ENCODE measurements at places on chromosomes 2 and 18. TPM values are rescaled to one million over a fixed set of nuclear protein-coding genes. Genes with fewer than 3 reads are reported as not detected.

DNA sequence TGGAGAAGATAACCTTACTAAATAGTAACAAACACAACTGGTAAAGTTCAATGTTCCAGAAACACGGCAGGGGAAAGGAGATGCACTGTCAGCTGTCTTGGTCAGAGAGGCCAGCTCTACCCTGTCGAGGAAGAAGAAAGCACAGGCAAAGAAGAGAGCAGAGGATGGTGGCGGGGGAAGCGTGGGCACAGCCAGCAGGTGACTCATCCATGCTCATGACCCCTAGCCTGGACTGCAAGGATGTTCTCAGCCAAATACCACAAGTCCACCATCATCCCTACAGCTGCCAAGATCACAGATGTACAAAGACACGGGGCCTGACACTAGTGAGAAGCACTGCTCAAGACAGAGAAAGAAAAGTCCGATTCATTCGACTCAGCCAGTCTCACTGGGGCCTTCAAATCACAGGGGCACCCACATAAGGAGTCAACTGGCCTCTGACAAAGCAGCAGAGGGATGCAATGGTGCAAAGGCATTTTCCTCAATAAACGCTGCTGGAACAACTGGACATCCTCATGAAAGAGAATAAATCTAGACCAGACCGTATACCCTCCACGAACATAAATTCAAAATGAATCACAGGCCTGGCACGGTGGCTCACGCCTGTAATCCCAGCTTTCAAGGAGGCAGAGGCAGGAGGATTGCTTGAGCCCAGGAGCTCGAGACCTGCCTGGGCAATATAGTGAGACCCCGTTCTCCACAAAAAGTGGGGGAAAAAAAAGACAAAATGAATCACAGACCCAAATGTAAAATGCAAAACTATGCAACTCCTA, 5.6 kb downstream of the DTYMK start:
- no peak for DNase-seq
- peaks cover 15% of the 10 kb centered on the region for H3K36me3 ChIP-seq

DNA sequence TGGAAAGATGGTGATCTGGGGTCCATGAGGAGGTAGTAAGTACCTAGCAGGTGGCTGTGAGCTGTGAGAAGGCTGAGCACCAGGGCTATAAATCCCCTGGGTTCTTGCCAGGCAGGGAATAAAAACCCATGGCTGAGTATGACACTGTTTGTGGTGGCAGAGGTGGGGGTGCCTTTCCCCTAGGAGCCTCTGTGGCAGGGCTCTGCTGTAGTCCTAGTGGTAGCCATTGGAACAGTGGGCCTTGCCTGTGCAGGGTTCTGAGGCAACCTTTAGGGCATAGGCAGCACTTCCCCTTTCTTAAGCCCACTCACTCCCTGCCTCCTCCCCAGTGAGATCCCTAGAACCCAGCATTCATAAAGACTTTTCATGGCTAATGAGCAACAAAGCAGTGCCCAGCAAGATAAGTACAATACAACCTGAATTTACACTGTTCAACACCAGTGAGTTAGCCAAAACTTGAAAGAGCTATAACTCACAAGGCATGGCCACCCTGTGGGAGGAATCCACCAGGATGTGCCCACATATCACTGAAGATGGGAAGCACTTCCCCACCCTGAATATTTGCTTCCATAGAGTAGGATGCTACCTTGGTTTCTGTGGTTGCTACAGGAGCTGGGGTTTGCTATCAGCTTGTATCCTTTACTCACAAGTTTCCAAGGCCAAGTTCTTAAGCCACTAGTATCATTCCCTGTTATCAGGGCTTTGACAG, 100.9 kb upstream of the NEUROD1 start:
- H3K27me3 ChIP-seq, result no peaks in the 10 kb centered on the region
- no peak overlapping the region for H3K27ac ChIP-seq
- no peak overlapping the region for H3K4me3 ChIP-seq

Gene RESP18
- polyA plus RNA-seq, result not detected

DNA sequence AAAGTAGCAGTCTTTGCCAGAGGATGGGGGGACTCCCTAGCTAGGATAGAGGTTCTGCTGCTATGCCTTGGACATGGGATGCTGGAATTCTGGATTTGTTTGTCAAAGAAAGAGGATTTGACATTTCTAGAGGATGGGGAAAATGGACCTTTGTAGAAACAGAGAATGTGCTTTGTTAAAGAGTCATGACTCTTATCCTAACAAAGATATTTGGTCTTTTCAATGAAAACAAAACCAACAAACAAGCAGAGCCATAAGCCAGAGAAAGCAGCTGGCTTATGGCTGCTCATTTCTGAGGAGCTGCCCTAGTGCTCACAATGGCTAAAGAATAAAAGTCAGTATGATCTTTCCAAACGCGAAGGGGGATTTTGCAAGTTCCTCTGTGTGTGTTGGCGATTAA, 40.8 kb upstream of the MAPRE2 start:
- no peaks in the 10 kb centered on the region for H3K4me1 ChIP-seq
- no peaks in the 10 kb centered on the region for H3K36me3 ChIP-seq
- no peak for DNase-seq
- H3K27ac ChIP-seq, result no peak overlapping the region
- no peak overlapping the region for H3K4me3 ChIP-seq
- no peaks in the 10 kb centered on the region for H3K27me3 ChIP-seq

GRCh38 chr2:151978709-151979108, 120.1 kb downstream of the CACNB4 start:
- H3K27me3 ChIP-seq, result no peaks in the 10 kb centered on the region
- DNase-seq, result no peak
- H3K36me3 ChIP-seq, result no peaks in the 10 kb centered on the region
- H3K27ac ChIP-seq, result no peak overlapping the region

Gene MFF
- polyA plus RNA-seq, result 128 TPM

GRCh38 chr18:48006415-48007175, 76.1 kb upstream of the SMAD2 start:
- H3K27me3 ChIP-seq, result peaks cover 4% of the 10 kb centered on the region
- H3K4me3 ChIP-seq, result no peak overlapping the region
- H3K36me3 ChIP-seq, result no peaks in the 10 kb centered on the region

DNA sequence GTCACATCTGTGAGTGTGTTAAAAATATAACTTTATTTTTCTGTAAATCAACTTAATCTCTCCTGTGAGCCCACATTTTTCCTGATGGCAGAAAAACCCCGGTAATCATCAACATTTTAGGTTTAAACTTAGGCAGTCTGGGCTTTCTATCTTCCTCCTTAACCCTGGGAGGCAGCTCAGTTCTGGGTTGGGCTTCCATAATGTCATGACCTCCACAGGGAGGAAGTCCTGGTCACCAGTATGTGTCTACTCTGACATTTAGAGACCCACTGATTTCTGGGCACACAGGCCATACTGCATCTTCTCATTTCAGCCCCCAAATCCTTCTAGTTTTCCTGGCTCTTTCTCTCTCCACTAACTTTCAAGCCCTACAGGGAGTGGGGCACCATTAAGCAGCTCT, 181.2 kb downstream of the DYSF start:
- no peak for DNase-seq
- H3K4me3 ChIP-seq, result no peak overlapping the region

GRCh38 chr18:25349131-25349925, 2.6 kb downstream of the ZNF521 start:
- no peak overlapping the region for H3K4me3 ChIP-seq
- no peak overlapping the region for H3K27ac ChIP-seq
- no peak for DNase-seq

Gene KCNE4
- not detected for polyA plus RNA-seq

Gene PSTPIP2
- polyA plus RNA-seq, result 28.9 TPM

- H3K4me1 ChIP-seq, result no peaks in the 10 kb centered on the region
- no peaks in the 10 kb centered on the region for H3K36me3 ChIP-seq
- H3K4me3 ChIP-seq, result no peak overlapping the region
- no peaks in the 10 kb centered on the region for H3K27me3 ChIP-seq
Measured at GRCh38 chr2:24496959-24497358, 5.9 kb downstream of the NCOA1 start.

GRCh38 chr2:200476836-200477235, 33.0 kb downstream of the KCTD18 start:
- DNase-seq, result no peak
- no peaks in the 10 kb centered on the region for H3K27me3 ChIP-seq
- no peak overlapping the region for H3K4me3 ChIP-seq
- H3K4me1 ChIP-seq, result peaks cover 17% of the 10 kb centered on the region
- no peak overlapping the region for H3K27ac ChIP-seq

GRCh38 chr18:75107931-75108276, 101.0 kb downstream of the PTGR3 start:
- no peaks in the 10 kb centered on the region for H3K27me3 ChIP-seq
- H3K4me1 ChIP-seq, result no peaks in the 10 kb centered on the region
- no peaks in the 10 kb centered on the region for H3K36me3 ChIP-seq
- no peak overlapping the region for H3K27ac ChIP-seq
- no peak overlapping the region for H3K4me3 ChIP-seq

Gene NPHP1
- 1.8 TPM for polyA plus RNA-seq

GRCh38 chr2:173969886-173970285, 4.7 kb upstream of the SP3 start:
- H3K27me3 ChIP-seq, result no peaks in the 10 kb centered on the region
- no peaks in the 10 kb centered on the region for H3K4me1 ChIP-seq
- H3K36me3 ChIP-seq, result no peaks in the 10 kb centered on the region
- H3K4me3 ChIP-seq, result no peak overlapping the region
- DNase-seq, result no peak

- H3K4me3 ChIP-seq, result no peak overlapping the region
- H3K4me1 ChIP-seq, result no peaks in the 10 kb centered on the region
- H3K27me3 ChIP-seq, result no peaks in the 10 kb centered on the region
- no peak for DNase-seq
- no peaks in the 10 kb centered on the region for H3K36me3 ChIP-seq
Measured at GRCh38 chr2:181947273-181947672, 38.4 kb upstream of the PPP1R1C start.

Gene GPAT2
- polyA plus RNA-seq, result 0.05 TPM

DNA sequence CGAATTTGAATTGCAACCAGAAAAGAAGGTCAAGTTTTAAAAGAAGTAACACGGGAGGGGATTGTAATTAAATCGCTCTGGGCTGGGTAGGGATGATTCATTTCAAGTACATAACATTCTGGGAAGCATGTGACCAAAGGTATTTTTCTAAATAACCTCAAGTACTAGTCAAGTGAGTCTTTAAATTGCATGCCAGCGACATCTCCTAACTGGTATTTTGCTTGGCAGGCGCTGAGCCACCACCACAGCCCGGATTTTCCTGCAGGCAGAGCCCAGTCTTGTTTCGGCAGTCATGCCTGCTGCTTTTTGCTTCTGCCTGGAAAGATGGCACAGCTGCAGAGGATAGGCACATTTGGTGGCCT, 33.7 kb upstream of the NPAS2 start:
- H3K4me1 ChIP-seq, result no peaks in the 10 kb centered on the region
- DNase-seq, result no peak
- H3K36me3 ChIP-seq, result no peaks in the 10 kb centered on the region
- H3K27ac ChIP-seq, result no peak overlapping the region
- no peak overlapping the region for H3K4me3 ChIP-seq

DNA sequence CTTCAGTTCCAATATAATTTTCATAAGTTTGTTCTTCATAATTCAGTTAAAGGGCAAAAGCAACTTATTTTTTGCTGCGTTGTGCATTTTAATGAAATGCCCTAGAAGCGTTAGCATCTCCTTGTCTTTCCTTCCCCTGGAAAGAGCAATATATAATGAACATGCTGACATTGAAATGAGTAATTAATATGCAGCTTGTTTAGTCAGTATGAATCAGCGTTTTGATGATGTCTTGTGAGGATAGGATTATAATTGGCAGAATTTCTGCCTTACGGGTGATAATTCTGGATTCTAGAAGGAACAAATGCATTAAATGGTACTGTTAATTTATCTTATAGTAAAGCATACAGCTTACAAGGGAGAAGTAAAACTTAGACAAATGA, 152.3 kb upstream of the MMADHC start:
- H3K36me3 ChIP-seq, result no peaks in the 10 kb centered on the region
- no peaks in the 10 kb centered on the region for H3K27me3 ChIP-seq
- H3K27ac ChIP-seq, result no peak overlapping the region
- H3K4me1 ChIP-seq, result no peaks in the 10 kb centered on the region

Gene FOXD4L1
- polyA plus RNA-seq, result not detected

Gene EVX2
- not detected for polyA plus RNA-seq

DNA sequence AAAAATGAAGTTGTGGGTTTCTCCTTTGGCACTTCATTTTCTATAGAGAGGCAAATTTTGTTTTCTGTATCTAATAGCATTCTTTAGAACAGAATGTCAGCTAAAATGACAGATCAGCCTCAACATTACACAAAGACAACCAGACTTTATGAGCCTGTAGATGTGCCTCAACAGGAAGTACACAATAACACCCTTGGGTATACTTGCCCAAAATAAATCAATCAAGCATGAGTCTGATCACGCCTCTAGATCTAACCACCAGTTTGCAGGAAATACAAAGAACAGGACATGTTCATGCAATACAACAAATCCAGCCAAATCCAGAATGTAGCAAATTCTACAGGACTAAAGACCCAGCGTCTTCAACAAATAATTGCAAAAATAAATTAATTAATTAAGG, 11.2 kb upstream of the DAPL1 start:
- H3K27ac ChIP-seq, result no peak overlapping the region
- H3K36me3 ChIP-seq, result no peaks in the 10 kb centered on the region
- no peaks in the 10 kb centered on the region for H3K4me1 ChIP-seq
- no peak for DNase-seq
- H3K27me3 ChIP-seq, result no peaks in the 10 kb centered on the region
- no peak overlapping the region for H3K4me3 ChIP-seq

Gene FAP
- 0.16 TPM for polyA plus RNA-seq

Measured in GM12878 (cell line).